Foreskin fibroblast (primary cell): ENCODE measurements at places on chromosomes 1 and 21.
A peak's percentile ranks its signal among the peaks of the same experiment; 100 is the strongest.

DNA sequence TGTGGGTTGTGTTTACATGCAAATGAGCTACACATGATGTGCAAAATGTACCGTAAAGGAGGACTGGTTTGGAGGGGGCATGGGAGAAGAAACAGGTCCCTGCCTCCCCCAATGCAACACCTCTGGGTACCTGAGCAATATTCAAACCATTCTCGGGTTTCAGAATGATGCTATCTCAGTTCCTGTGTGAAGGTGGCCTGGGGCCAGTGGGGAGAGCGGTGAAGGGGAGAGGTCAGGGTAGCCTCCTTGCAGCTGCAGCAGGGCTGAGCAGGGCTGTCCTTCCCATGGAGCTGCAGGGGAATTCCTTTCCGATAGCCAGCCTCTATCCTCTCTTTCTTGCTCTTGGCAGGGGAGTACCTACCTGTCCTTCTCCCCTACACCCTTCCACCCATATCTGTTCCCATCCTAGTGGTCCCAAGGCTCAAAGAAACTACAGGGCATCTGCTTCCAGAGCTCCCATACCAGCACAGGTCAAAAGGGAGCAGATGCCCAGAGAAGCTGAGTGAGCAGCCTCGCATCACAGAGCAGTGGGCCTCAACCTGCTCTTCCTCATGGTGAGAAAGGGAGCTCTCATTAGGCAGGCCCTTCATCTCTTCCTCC lies 11.9 kb downstream of the MEF2D start:
- no peak for DNase-seq

- DNase-seq, result no peak
Measured at GRCh38 chr1:56535362-56535761, 44.0 kb downstream of the PLPP3 start.

DNA sequence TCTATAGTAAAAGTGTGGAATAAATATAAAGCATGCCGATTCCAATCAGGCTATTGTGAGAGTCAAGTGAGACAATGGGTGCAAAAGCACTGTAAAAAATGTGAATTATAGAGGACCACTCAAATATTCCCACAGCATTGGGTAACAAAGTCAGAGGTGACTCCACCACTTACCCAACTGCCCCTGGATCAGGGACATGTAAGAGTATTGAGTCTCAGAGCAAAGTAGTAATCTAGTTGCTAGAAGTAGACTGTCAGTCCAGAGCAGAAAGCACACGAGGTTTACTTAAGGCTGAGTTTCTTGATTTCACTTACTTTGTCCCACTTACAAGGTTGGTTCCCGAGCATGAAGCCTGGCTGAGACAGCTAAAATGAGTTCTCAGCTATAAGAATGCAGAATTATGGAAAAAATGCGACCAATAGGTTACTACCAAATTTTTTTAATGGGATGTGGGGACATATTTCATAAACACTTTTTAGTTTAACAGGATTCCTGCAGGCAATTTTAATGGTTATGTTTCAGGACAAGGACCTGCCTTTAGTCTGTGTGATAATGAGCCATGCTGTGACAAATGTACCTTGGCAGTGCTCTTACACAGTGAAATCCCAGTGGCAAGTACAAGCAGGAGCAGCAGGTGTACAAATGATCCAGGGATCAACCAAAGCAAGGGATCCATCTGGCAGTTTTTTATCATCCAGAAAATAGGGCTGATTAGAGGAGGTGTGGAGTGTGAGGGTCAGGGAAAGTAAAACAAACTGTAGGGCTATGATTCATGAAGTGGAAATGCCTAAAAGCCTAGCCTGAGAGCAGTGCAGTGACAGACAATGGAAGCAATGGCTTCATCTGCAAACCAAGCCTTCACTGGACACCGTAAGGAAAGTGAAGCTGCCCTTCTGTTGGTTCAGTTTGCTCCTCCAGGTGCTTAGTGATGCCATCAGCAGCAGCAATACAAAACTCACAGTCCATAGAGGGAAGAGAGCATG lies 156.2 kb upstream of the SPAG17 start:
- DNase-seq, result peak; percentile 25

DNA sequence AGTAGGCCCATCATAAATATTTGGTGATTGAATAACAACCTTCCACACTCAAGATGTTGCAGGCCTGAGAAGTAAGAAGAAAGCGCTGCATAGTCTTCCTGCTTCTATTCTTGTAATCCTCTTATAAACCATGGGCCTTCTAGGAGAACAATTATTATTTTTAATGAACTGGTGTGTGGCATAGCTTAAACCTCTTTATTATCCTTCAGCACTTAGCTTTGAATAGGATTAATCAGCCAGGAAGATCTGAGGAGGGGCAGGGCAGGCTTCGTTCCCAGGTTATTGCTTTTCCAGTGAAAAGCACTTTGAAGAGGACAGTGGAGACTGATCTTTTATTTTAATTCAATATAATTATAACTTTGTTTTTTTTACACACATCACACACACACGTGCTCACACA lies 42.3 kb downstream of the KIF26B start:
- no peak for DNase-seq

DNA sequence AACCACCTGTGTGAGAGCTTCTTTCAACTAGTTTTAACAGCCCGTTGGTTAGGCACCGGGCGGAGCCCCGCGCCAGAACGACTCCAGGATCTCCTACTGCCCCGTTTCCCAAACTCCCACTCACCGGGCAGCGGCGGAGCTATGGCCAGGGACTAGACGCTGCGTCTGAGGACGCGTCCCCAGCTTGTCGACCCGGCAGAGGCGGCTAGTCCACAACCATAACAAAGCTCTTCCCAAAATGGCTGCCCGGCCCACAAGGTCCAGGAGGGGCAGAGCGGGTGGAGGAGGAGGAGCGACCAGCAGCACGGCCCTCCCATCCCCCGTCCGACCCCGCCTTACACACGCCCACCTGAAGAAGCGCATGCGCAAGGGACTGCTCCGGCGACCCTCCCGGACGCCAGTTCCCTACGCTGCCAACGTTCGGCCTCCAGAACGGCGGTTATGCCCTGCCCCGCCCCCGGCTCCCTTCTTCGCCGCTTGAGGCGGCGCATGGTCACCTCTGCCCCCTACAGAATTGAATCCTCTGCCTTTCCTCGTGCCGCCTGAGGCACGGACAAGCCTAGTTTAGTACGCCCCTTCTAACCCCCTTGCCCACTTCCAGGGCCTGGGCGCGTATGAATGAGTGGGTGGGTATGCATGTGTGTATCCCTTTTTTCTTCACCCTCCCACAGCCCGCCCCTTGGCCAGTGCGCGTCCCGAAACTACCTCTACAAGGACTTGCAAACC lies at the start of gene GPBP1L1:
Gene GPBP1L1, minus strand, starts transcription at position 246 of the 726 bp plus-strand sequence. CDS start 27,446 bp downstream, outside the sequence.
- DNase-seq, result peak; percentile 99
